ENCODE measurements at places on chromosomes 2 and 18.

- DNase-seq, result no peak
Measured at GRCh38 chr2:144288438-144288837, 231.5 kb downstream of the ZEB2 start.

GRCh38 chr18:30485078-30485477 is 557.5 kb downstream of the DSC3 start:
- DNase-seq, result no peak

DNA sequence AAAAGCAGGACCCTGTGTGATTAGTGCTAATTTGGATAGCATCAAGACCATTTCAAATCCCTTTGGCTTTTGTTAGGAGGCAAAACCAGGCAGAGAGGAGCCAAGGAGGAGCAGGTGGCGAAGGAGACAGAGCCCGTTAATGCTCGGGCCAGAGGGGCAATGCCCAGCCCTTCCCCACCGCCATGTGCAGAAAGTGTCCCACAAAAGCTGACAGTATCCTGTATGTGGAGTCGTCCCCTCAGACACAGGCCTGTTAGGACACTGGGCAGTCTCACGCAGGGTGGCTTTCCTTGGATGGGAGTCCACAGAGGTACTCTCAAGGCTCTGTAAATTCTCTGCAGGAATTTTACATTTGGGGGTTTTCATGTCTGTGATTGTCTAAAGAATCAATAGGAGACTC is 44.8 kb upstream of the TFCP2L1 start:
- DNase-seq, result no peak

GRCh38 chr2:39837856-39838453 is 58.9 kb upstream of the THUMPD2 start:
- peak; percentile 53 for DNase-seq

- peak; percentile 39 for DNase-seq
Measured at GRCh38 chr2:164917296-164917903, 37.9 kb downstream of the SLC38A11 start.

DNA sequence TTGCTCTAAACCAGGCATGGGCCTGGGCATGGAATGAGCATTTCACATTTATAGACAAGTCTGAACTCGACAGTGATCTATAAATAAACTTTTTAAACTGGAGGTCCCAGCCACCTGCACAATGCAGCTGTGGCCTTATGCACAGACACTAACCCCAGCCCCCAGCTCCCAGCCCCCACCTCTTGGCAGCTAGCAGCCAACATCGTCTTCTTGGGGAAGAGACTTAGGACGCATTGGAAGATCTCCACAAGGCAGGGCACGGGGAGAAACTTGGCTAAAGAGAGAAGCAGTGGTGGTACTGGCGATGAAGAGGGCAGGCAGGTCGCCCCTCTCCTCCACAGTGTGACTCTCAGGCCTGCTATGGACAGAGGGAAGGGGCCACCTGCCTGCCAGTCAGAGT is 213.2 kb downstream of the ANAPC1 start:
- DNase-seq, result no peak

DNA sequence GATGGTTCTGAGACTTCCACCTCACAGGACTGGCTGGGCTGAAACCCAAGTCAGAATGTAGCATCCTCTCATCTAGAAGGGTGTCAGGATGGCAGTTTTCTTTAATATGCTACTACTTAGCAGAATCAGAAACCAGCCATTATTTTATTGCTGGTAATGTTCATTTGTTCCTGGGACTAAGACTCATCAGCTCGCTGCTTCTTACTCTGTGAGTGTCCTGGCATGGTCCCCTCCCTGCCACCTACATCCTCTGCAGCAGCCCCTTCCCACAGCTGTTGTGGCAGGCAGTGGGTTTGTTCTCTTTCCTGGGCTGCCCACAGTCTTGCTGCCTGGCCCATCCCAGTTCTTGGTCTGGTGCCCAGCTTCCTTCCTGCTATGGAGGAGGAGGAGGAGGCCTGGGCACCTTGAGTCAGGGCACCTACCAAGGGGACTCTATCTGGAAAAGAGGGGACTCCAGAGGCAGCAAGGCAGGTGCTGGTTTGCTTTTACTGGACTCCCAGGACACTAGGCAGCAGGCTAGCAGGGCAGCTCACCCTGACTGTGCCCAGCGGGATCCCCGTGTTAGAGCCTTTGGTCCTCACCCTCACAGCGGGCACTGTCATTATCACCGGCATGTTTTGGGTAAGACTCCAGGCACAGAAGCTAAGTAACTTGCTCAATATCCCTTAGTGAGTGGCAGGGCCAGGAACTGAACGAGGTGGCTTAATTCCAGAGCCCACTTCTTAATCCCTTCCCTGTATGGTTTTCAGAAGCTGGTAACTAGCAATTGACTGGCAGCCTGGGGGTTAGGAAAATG is 62.1 kb downstream of the LRRFIP1 start:
- DNase-seq, result no peak

- no peak for DNase-seq
Measured at GRCh38 chr2:172072706-172073105, 12.6 kb upstream of the DLX1 start.

DNA sequence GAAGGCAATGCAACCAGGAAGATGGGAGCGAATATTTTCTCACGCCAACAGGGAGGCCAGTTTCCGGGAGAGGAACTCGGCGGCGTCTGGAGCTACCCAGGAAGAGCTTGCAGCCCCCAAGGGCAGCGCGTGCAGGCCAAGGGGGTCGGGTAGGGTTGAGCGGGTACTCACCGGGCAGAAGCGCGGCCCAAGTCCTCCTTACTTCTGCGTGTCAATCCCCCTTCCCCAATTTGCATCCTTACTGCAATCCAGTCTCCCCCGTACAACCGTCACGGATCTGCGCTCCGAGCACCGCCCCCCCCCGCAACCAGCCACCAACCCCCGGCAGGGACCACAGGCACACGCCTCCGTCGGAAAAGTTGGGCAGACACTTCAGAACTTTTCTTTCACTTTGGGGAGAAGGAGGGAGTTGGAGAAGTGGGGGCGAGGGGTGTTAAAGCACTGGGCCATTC is 1.3 kb downstream of the ATP8B1 start:
- no peak for DNase-seq

DNA sequence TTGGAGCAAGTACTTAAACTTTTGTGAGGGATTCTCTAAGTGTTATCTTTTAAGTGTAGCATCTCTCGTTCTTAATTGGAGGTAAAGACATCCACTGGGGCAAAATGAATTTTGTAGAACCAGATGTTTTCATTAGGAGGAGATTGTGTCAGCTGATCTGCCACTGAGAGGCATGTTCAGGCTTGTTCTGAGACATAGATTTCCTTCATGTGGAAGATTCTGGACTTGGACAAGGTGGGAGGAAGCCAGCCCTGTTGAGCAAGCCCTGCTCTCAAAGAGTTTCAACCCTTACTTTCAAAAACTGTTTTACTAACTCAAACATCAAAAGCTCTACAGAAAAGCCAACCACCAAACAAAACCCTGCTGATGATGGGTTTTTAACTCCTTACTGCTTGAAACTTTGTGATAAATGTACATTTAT is 6.5 kb downstream of the MAP4K4 start:
- no peak for DNase-seq

DNA sequence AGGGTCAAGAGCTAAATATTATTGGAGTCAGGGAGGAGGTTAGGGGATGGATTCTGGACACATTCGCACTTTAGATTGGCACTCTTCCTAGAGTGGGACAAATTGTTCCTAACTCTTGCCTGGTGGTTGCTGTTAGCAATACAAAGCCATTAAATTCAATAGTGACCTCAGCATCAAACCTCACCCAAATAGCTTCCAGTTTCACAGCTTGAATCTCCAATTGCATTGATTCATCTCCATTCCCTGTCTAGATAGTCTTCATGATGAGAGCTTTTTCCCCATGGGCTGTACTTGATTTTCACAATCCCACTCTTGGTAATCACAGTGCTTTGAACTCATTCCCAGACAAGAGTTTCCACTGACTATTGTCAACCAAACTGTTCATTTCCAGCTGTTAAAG is 585.9 kb upstream of the SYT4 start:
- no peak for DNase-seq

GRCh38 chr2:224831530-224831929 is 115.4 kb upstream of the CCDC195 start:
- no peak for DNase-seq

- no peak for DNase-seq
Measured at GRCh38 chr2:234293973-234294372, 202.9 kb downstream of the ARL4C start.

GRCh38 chr2:64681479-64681967 is 27.8 kb upstream of the SERTAD2 start:
- DNase-seq, result no peak

DNA sequence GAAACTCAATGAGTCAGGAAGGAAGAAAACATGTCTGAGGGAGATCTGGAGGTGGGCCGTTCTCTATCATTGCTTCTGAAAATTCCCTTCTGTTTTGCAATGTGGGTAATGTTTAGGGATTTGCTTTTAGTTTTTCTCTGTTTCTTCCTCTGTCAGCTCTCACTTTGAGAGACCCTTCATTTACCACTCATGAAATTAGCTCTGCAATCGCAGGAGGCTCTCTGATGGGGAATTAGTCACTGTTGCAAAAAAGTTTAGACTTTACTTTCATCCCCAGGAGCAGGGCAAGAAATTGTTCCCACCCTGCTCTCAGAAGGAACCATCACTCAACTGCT is 80.0 kb upstream of the MAP4K3 start:
- DNase-seq, result no peak

- peak; percentile 15 for DNase-seq
Measured at GRCh38 chr18:79599441-79599931, 80.1 kb upstream of the CTDP1 start.

DNA sequence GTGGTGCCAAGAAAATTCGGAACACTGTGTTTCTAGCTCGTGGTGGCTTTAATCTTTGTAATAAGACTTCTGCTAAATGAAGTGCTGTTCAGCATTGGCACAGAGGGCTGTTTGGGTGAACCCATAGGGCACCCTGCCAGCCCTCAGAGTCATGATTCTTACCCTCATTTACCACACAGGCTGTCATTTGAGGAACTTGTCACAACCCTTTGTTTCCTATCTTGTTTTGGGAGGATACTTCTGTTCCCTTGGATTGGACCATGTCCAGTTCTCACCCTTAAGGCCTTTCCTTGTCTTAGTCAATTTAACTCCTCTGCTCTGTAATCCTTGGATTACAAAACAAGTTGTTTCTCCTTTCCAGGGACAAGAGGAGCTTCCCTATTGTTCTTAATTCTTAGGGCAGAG is 225.7 kb downstream of the MTX2 start:
- DNase-seq, result no peak

DNA sequence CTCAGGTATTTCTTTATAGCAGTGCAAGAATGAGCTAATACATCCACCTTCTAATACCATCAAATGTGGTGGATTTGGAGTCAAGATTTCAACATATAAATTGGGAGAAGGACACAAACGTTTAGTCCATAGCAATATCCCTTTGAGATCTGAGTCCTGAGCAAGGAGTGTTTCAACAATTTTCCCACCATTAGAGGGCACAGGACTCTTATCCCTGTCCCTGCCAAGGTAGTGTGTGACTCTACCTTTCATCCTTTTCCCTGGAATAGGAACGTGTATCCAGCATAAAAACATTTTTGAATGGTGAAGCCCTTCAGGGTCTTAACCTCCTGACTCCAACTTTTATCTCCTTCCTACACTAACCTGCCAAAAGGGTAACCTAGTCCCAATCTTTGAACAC is 181.3 kb upstream of the SRD5A2 start:
- no peak for DNase-seq

- no peak for DNase-seq
Measured at GRCh38 chr2:112688086-112688880, 32.5 kb upstream of the NT5DC4 start.

GRCh38 chr2:126863336-126864015 is 35.2 kb upstream of the TEX51 start:
- no peak for DNase-seq

DNA sequence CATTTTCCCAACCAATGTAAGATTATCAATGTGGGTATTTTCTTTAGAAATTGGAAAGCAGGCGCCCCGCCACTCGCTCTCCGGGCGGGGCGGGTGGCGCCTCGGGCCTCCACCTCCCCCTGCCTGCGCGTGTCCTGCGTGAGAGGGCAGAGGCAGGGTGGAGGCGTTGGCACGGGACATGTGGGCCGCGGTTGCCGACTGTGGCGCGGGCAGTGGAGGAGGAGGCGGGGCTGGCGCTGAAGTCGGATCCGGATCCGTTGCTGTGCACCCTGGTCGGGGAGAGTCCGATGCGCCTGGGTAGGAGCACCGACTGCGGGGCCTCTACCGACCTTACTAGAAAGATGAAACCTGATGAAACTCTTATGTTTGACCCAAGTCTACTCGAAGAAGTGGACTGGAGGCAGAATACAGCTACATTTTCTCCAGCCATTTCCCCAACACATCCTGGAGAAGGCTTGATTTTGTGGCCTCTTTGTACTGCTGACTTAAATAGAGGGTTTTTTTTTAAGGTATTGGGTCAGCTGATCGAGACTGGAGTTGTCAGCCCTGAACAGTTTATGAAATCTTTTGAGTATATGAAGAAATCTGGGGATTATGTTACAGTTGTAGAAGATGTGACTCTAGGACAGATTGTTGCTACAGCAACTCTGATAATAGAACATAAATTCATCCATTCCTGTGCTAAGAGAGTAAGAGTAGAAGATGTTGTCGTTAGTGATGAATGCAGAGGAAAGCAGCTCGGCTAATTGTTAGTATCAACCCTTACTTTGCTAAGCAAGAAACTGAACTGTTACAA is 37.9 kb downstream of the PMS1 start:
- DNase-seq, result peak; percentile 38

GRCh38 chr2:96386470-96386869 is 50.9 kb downstream of the NCAPH start:
- DNase-seq, result no peak

DNA sequence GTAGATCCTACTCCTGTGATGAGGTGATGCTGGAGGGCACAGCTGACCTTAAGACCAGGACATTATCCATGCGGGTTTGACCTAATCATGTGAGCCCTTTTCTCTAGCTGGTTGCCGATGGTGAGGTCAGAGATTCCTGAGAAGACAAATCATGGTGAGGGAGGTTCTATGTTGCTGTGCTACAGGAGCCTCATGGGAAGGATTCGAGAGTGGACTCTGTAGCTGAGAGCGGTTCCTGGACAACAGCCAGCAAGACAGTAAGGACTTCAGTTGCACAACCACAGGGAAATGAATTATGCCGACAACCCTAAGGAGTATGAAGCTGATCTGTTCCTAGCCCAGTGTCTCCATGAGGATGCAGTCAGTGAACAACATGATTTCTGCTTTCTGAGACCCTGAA is 80.4 kb downstream of the EPB41L3 start:
- peak; percentile 90 for DNase-seq

Data from brain microvascular endothelial cell (primary cell).